RCC 7860 (cell line): ENCODE measurements at places on chromosomes 2 and 18.
A peak's percentile ranks its signal among the peaks of the same experiment; 100 is the strongest.

GRCh38 chr2:194883711-194884110 is 773.3 kb upstream of the SLC39A10 start:
- no peak for DNase-seq

GRCh38 chr2:134232868-134233727 is 20.8 kb upstream of the MGAT5 start:
- peak; percentile 20 for DNase-seq

GRCh38 chr18:34933909-34934661 is 107.1 kb upstream of the MAPRE2 start:
- DNase-seq: no peak

GRCh38 chr2:9815076-9815475 is 28.2 kb upstream of the TAF1B start:
- no peak for DNase-seq

- DNase-seq: no peak
Observed at GRCh38 chr2:149972066-149972465, 384.5 kb upstream of the MMADHC start.

- DNase-seq: no peak
Observed at GRCh38 chr2:61978522-61978921, 73.0 kb downstream of the COMMD1 start.

DNA sequence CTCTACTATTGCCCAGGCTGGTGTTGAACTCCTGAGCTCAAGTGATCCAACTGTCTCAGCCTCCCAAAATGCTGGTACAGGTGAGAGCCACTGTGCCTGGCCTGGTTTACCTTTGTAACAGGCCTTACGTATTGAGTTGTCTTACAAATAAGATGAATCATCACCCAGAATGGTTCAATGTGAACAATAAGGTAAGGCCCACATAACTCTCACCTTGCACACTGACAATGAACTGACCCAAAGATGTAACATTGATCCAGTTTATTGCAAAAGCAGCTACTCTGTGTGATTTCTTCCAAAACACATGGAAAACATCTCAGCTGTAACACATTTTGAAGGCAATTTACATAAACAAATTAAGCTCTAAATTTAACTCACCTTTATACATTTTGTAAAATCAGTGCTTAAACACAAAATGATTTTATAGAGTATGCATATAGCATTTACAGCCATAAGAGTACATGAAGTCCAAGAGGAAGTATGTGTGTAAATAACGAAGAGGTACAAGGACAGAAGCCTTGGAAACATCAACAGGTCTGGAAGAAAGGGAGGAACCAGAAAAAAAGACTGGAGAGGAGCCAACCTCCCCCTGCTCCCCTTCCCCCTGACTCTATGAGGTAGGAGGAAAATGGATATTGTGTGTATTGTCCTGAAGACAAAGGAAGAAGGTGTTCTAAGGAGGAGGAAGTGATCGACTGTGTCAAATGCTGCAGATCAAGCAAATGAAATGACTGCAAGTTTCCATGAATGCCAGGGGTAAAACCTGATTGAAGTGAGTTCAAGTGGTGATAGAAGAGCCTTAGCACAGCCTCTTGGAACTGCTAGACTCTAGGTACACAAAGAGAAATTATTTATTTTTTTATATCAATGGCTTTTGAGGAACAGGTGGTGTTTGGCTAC is 5.6 kb upstream of the WDFY1 start:
- no peak for DNase-seq

DNA sequence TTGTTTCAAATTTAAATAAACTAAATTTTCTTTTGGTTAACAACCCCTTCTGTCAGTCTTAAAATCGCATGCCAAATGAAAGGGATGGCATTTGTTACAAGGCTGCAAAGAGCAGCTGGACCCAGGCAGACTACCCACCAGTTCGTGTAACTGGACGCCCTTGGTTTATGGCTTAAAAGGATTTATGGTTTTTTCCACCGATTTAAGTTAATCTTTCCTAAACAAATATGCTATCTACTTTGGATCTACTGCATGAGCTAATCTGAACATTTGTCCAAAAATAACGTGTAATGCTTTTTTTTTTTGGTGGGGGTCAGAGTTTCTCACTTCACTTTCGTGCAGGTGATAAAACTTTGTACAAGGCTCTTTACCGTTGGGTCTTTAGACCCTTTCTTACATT is 62.9 kb downstream of the DIS3L2 start:
- no peak for DNase-seq

DNA sequence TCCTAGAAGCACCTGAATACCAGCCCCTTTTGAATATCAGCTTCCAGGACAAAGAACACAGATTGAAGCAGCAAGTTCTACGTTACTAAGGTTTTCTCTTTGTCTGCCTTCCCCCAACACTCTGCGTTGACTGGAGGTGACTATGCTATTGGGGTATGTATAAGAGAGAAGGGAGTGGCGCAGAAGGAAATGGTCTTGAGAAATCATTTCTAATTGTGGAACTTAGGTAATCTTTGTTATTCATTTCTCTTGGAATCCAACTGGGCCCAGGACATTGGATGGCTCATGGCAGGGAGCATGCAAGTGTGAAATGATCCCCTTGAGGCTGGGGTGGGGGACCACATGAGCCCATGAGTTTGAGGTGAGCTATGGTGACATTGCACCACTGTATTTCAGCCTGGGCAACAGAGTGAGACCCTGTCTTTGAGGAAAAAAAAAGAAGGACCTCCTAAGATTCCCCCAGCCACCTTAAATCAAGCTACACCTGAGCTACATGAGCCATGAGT is 29.7 kb downstream of the XDH start:
- peak; percentile 78 for DNase-seq

DNA sequence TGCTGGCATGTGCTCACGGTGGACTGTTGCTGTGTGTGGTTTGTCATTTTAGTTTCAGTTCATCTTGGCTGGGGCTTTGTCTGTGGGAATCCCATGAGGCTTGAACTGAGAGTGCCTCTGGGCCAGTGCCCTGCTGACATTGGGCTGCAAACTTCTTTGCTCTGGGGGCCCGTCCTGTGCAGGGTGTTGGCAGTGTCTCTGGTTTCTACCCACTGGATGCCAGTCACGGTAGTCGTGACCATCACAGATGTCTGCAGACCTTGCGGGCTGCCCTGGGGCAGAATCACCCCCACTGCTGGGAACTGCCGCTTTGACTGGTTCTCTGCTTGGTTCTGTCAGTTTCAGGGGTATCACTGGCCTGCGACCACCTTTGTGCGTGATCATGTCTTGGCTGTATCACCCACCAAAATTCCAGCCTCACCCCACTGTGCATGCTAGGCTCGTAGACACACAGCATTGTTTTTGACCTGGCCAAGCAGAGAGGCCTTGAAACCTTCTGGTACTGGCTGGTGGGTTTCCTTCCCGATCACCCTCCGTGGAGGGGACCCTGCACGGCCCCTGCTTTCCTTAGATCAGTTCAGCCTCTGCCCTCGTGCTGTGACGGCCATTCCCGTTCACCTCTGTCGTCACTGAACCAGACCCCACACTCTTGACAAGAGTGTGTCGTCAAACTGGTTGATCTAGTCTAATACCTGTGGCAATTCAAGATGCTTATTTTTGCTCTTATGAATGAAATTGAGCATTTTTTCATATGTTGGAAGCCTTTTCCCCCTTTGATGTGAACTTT is 57.6 kb downstream of the KCNG2 start:
- DNase-seq: no peak

GRCh38 chr2:42878581-42878980 is 86.2 kb upstream of the HAAO start:
- no peak for DNase-seq

DNA sequence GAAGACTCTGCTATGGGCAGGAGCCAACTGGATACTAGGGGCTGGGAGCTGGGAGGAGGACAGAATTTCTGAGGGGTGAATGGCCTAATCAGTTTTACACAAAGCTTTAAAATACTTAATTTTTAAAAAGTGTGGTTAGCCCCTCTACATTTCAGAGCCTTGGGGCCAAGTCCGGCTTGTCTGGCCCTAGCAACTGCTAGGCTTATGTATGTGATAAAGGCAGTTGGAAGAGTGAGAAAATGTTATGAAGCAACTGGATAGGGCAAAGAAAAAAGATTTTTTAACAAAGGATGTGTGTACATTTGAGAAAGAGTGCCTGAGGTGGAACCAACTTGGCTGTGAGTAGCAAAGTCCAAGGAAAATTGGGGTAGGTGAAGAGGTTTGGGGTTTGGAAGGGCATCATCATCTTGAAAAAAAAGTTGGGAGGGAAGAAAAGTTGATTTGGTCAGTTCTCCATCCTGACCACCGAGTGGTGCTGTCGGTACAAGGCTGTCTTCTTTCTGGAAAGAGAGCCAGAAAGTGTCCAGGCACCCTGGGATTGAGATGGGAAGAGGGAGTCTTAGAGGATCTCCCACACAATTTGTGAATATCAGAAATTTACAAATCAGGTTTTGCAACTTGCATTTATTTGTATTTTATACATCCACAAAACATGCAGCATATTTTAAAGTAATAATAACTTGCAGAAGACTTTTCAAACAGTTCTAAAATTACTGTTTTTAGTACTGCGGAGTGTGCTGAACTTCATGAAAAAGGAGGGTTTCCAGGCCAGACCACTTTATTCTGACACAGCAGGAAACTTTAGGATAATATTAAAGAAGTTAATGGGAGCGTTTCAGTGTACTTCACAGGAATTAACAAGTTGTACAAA is 10.5 kb upstream of the CDK15 start:
- DNase-seq: peak; percentile 55

DNA sequence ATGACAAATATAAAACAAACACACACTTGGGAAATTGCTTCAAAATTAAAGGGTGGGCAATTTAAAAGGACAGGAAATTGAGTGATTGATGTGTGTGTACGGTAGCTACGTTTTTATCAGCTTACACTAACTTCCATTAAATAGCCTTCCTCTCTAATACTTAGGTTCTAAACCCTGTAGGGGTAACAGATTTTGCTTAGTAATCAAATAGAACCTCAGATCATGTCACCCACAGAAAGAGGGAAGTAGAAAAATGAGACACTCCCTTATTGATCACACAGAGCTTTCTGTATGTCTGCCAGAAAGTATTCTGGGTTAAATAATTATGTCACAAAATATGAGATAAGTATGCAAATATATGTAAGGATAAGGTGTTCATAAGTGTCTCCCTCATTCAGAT is 93.3 kb downstream of the ICA1L start:
- no peak for DNase-seq

DNA sequence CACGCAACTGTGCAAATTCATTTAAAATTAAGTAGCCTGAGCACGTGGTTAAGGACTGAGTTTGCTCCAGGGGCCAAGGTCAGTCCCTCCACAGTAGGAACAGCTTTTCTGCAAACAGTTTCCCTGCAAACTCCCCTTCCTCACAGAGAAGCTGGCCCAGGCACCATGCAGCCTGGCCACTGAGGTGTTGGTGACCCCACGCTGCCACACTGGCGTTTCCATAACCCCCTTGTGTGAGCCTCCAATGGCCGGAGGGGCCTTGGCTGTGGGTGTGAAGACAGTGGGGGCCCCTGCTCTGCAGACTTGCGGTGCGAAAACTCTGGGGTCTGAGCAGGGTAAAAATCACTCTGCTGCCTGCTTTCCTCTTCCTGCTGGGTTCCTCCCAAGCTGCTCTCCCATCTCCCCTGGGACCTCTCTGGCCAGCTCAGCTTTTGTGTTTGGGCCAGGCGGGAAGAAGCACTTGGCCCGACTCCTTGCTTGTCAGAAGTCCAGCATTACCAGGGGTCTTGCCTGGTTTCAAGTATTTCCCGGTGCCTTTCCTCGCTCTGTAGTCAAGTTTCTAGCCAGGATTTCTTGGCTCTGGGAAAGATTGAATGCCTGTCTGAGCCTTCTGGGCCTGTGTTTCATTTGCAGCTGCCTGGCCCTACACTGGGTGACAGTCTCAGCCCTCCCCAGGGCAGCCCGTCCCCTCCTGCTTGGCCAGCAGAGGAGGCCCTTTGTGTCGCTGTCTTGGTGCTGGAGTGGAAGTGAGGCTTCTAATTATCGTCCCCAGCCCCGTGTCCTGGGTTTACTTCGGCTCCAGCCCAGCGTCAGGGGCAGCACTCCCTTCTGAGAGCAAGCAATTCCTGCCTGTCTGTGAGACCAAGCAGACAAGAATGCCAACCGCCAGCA is 131.4 kb upstream of the SLC1A4 start:
- DNase-seq: no peak

DNA sequence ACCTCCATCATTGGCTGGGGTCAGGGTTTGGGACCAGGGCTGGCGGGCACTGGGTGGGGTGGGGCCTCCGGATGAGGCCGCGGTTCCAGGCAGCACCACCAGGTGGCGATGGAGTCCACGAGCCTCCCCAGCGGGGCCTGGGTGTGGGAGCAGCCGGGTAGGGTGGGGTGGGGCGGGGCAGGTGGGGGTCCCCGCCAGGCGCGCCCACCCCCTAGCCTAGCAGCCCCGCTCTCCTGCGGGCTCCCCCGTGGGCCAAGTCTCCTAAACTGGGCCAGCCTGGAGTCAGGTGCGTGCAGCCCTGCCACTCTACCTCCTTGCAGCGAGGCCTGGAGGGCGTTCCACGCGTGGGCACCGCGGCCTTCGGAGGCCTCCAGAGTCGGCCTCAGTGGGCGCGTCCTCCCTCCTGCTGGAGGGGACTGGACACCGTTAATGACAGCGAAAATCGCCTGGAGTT is 187.5 kb downstream of the TWIST2 start:
- no peak for DNase-seq

- DNase-seq: no peak
Observed at GRCh38 chr18:74665905-74666304, 68.2 kb downstream of the ZNF407 start.

GRCh38 chr2:59032499-59032898 is 791.4 kb upstream of the FANCL start:
- DNase-seq: no peak

DNA sequence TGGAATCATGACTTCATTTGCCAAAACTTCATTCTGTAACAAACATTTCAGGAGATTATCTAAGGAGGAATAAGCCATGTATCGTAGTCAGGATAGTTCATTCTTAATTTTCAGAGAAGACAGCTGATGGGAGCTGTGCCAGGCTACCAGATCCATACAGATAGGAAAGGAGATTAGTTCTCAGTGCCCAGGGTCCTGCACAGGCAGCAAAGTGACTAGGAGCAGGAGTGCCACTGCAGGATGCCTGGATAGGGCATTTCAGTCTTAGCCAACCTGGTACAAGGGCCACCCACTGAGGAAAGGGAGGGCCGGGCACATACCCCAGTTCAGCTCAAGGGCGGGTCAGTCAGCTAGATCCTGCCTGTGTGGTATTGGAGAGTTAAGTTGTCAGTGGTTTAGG is 6.7 kb upstream of the OSR1 start:
- DNase-seq: no peak
